ENCODE measurements at places on chromosomes 3 and 15. TPM values are rescaled to one million over a fixed set of nuclear protein-coding genes. Genes with fewer than 3 reads are reported as not detected.

GRM2 gene
- polyA plus RNA-seq, result 11.7 TPM

SERPINI2 gene
- not detected for polyA plus RNA-seq

ANO10 gene
- 38.0 TPM for polyA plus RNA-seq

SLC22A14 gene
- polyA plus RNA-seq, result 0.03 TPM

ITPKA gene
- polyA plus RNA-seq, result 0.25 TPM

Data from H1 (cell line).